ENCODE measurements at places on chromosomes 1 and 21. TPM values are rescaled to one million over a fixed set of nuclear protein-coding genes. Genes with fewer than 3 reads are reported as not detected.

GRCh38 chr1:41319106-41319755 lies 42.0 kb upstream of the FOXO6 start:
- no peak for DNase-seq

The MIXL1 gene
- 1.7 TPM for total RNA-seq

DNA sequence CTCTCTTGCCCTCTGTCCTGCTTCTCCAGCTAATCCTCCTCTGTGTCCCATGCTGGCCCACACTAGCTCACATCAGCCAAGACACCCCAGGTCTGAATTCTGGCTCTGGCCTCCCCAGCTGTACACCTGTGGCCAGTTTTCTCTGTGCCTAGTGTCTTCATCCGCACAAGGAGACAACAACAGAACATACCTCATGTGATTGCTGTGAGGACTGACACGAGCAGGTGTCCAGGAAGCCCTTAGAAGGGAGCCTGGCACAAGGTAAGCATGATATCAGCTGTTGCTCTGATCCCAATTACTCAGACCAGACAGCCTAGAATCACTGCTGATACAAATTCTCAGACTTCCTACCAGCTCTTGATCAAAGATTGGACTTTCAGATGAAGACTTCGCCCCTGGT lies 71.2 kb upstream of the GJB5 start:
- DNase-seq: no peak

- DNase-seq: peak; percentile 67
Observed at GRCh38 chr1:44031252-44032169, at the start of gene SLC6A9. SLC6A9 (minus strand) TSS chr1:44031462; CDS start chr1:44024277, 7,185 bp downstream.

DNA sequence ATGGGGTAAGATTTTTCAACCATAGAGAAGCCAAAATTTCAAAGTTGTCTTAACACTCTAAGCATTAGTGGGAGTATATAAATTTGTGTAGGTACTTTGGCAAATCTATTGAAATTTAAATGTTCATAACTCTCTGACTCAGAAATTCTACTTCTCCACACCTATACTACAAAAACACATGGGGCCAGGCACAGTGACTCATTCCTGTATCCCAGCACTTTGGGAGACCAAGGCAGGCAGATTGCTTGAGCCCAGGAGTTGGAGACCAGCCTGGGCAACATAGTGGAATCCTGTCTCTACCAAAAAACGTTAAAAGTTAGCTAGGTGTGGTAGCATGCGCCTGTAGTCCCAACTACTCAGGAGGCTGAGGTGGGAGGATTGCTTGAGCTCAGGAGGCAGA lies 41.3 kb upstream of the RAVER2 start:
- no peak for DNase-seq

DNA sequence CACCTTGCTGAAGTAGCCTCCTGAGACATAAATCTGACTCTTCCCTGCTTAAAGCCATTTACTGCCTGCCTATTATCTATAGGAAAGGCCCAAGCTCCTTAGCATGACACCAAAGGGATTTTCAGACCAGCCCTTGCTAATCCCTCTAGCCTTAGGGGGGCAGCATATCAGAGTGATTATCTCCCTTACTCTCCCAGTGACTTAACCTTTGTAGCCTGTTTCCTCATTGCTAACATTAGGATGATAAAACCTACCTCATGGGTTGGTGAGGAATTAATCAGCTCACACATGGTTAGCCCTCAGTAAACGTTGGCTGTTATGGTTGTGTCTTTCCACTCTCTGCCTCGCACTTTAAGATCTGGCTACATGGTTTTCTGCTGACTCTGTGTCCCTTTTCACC lies 70.1 kb downstream of the ROR1 start:
- no peak for DNase-seq

DNA sequence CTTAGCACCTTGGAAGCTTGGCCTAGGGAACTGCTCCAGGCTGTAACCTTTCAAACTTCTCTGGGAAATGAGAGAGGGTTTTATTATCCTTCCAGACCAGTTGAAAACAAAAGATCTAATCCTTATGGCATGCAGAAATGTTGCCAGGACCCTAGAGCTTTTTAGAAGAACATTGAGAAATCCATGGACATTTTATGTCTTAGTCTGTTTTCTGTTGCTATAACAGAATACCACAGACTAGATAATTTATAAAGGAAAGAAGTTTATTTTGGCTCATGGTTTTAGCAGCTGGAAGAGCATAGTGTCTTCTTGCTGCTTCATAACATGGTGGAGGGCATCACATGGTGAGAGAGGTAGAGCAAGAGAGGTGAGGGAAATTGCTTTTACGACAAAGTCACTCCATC lies 25.8 kb downstream of the OSBPL9 start:
- DNase-seq: no peak

DNA sequence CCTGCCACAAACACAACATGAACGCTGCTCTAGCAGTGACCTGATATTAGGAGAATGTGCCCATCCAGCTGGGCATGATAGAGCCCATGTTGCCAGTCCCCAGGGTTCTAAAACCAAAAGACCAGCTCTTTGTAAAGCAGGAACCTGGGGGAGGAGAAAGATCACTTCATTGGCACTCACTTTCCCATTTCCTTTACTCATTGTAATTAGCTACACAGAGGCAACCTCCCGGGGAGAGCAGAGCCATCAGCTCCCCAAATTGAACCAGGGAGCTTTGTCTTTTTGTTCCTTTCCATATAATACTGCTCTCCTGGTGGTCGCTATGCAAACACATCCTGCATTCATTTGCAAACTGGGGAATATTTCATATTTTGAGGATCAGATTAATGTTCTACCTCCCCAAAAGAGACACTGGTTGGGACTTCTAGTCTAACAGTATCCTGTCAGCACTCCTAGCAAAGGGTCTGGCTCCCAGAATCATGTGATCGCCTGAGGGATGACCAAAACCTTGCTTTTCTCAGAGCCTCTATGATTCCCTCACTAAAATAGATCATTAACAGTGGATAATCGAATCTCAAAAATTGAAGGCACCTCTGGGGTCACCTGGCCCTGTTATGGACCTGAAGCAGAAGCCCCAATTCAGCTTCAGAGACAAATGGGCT lies 76.7 kb upstream of the CD1D start:
- no peak for DNase-seq

All from B cell (primary cell).